ENCODE measurements at places on chromosomes 3 and 15.

GRCh38 chr3:146783446-146783845, 178.3 kb upstream of the PLSCR5 start:
- no peak for DNase-seq

DNA sequence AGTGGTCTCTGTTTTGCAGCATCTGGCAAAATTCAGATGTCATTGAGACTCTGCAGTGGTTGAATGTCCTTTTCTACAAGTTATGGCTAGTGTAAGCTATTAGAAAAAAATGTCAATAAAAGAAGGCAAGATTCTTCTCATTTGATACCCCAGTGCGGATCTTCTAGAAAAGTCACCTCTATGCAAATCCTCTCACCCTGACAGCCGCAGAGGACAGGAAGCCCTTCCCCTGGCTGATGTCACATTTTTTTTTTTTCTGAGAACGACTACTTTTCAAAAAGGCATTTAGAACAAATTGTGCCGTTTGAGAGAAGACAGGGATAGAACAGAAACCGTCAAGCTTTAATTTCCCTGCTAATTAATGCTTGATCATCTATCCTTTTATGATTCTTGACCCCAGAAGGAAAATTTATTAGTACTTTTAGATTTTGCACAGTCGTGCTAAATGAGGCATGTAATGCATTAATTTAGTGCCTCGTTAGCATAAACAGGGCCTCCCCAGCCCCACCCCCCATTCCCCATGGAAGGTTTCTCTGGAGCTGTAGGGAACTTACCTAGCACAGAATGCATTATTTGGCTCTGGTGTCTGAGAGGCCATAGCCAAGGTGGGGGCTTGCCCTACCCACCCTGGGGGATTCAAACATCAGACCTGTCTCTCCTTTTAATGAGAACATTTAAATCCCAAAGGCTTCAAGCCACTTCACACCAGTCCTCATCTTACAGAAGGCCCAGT, 183.8 kb downstream of the OPA1 start:
- no peak for DNase-seq

DNA sequence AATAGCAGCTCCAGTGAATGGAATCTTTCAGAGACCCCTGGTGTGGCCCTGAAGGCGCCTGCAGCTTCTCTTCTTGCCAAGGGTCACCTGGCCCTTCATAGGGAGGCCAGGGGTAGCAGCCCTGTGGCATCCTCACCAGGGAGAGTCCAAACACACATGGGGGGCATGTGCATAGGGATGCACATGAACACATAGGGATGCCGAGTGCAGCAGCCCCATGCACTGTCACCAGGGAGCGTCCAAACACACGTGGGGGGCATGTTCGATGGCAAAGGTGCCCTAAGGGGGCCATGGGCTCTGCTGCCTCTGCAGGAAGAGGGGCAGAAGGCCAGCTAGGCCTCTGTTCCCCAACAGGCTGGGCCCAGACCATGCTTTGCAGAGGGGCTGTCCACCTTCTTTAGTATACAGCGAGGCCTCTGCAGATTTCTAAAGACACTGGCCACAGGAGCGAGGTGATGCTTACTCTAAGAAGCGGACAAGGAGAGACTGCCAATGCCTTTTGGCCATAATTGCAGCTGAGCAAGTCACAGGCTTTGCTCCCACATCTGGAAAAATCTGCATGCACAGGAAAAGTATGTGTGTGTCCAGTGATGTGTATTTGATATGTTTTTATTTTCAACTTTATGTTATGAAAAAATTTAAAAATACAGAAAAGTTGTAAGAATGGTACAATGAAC, 21.0 kb downstream of the ANAPC13 start:
- DNase-seq, result no peak

- DNase-seq, result no peak
Observed at GRCh38 chr3:28134792-28135375, 106.5 kb upstream of the CMC1 start.

- peak; percentile 74 for DNase-seq
Observed at GRCh38 chr3:171460725-171461524, 720 bp upstream of the TNIK start.

GRCh38 chr3:126523745-126524428, at the start of gene CHST13:
Gene CHST13 (plus strand): TSS chr3:126524155. CDS start chr3:126524333, 178 bp downstream.
- no peak for DNase-seq

GRCh38 chr3:169573148-169573547, 90.4 kb downstream of the MECOM start:
- DNase-seq, result no peak

DNA sequence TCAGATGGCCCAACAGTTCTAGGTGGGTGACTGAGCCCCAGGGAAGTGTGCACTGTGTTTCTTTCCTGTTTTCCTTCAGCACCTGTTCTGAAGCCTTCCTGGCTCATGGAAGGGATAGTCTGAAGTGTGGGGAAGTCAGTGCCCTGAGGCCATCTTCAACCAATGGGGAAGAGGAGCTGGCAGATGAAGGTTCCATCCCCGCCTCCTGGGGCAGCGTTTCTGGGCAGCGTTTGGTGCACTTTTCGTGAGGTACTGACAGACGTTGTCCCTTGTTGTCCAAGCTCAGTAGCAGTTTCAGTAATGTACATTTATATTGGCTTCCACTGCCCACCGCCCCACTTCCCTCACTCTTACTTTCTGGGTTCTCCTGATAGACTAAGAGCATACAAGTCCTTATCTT, 42.6 kb upstream of the SLC25A26 start:
- no peak for DNase-seq

- DNase-seq, result no peak
Observed at GRCh38 chr3:114496874-114497273, 203.0 kb downstream of the TIGIT start.
